ENCODE measurements at places on chromosomes 7 and 10.

DNA sequence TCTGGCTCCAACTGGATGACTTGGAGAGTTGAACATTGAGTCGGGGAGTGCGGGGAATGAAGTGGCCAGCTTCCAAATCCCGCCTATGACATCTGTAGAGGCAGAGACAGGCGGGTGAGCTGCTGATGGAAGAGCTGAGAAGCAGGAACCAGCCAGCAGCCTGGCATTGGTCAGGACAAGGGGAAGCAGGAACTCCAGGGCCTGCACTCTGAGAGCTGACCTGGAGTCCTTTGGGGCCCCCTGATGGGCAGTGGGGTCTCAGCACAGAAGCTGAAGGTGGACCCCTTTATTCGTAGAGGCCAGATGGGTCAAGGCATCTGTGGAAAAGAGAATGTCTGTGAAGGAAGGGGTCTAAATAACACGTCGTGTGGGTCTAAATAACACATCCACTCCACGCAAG lies 57.0 kb downstream of the SEC61G start:
- DNase-seq: no peak

DNA sequence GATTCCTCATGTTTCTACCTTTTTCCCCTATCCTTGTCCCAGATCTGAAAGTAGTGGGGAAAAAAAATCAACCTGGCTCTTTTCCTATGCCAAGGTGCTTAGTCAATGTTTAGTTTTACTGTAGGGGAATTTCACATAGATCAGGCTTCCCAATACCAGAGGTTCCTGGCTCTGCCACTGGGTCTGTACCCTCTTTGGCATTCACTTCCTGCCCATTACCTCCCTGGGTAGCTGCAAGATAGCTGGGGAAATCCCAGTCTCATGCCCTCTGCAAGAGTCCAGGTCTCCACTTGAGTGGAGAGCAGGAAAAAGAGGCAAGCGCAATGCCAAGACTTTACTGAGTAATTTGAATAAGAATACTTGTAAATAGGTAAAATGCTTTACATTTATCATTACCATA lies 3.5 kb upstream of the BPGM start:
- no peak for DNase-seq

GRCh38 chr7:127239814-127240213 lies 12.9 kb downstream of the GRM8 start:
- DNase-seq: no peak

DNA sequence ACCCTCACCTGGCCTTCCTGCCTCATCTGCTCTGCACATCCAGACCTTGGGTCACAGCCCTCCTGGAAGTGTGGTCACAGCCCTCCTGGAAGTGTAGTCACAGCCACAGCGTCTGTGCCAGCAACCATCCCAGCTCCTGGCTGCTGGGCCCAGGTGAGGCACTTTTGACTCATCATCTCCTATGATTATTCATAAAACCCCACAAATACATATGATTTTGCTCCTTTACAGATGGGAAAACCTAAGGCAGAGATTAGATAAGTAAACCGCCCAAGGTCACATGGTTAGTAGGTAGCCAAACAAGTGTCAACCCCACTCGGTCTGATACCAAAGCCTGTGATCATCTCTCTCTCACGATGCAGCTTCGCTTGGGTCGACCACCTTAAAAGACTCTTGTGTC lies 94.3 kb downstream of the PRLHR start:
- DNase-seq: no peak

All from activated CD4-positive, alpha-beta T cell treated with anti-CD3 and anti-CD28 coated beads for 4 hours (primary cell).